Large intestine (tissue), 12 donors: ENCODE measurements at places on chromosomes 12 and 14.
A peak's percentile ranks its signal among the peaks of the same experiment; 100 is the strongest.

DNA sequence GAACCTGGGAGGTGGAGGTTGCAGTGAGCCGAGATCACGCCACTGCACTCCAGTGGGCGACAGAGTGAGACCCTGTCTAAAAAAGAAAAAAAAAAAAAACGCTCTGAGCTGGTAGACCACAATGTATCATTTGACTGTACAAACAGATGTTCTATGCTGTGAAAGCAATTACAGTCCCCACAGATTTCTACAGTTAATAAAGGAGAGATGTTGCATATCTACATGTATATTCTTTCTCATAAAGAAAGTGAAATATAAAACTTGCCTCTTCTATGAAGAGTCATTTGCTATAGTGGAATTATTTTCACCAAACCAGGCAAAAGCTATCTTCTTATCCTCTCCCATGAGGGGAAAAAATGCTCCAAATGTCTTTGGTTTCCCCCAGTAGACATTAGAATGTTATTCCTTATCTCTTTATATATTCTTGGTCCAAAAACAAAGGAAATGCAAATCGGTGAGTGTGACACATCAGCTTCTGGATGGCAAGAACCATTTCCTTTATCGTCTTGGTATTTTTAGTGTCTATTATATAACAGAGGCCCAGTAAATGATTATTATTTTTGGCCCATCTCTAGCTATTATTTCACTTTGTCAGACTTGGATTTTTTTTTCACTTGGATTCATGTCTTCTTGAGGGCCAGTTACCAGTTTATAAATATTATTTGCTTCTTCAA, 230.4 kb downstream of the SSPN start:
- H3K27me3 ChIP-seq, result no peaks in the 10 kb centered on the region
- no peak overlapping the region for H3K4me3 ChIP-seq
- no peaks in the 10 kb centered on the region for H3K36me3 ChIP-seq
- no peak for DNase-seq
- H3K4me1 ChIP-seq, result no peaks in the 10 kb centered on the region
- no peak overlapping the region for H3K27ac ChIP-seq

GRCh38 chr12:124914392-124915238, at the start of gene UBC:
UBC (minus strand) TSS chr12:124914650; CDS start chr12:124913771, 879 bp downstream.
- no peaks in the 10 kb centered on the region for H3K27me3 ChIP-seq
- peak; percentile 96 for DNase-seq
- H3K27ac ChIP-seq, result peak within 1 kb of the TSS; percentile 98
- H3K36me3 ChIP-seq, result peaks cover 27% of the 10 kb centered on the region

- DNase-seq, result no peak
- no peak overlapping the region for H3K27ac ChIP-seq
- no peak overlapping the region for H3K4me3 ChIP-seq
- H3K4me1 ChIP-seq, result peaks cover 12% of the 10 kb centered on the region
Measured at GRCh38 chr12:116628989-116629388, 69.8 kb downstream of the MAP1LC3B2 start.

DNA sequence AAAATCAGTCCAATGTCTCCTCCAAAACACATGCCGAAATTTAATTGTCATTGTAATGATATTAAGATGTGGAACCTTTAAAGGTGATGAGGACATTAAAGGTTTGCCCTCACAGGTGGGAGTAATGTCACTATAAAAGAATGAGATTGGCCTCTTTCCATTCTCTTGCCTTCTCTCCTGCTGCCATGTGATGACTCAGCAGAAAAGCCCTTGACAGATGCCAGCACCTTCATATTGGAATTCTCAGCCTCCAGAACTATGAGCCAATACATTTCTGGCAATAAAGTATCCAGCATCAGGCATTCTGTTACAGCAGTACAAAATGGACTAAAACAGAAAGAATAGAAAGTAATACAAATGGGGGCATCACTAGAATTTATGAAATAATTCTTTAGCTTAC, 609.7 kb downstream of the SLC16A7 start:
- H3K27ac ChIP-seq, result no peak overlapping the region
- no peaks in the 10 kb centered on the region for H3K27me3 ChIP-seq
- DNase-seq, result no peak
